Mesenteric fat pad (tissue), 1 donor: ENCODE measurements at places on chromosomes 12 and 14. TPM values are rescaled to one million over a fixed set of nuclear protein-coding genes. Genes with fewer than 3 reads are reported as not detected.
A peak's percentile ranks its signal among the peaks of the same experiment; 100 is the strongest.

The LRIG3 gene
- total RNA-seq: 17.6 TPM

The REP15 gene
- total RNA-seq: 2.3 TPM

The SLC6A15 gene
- total RNA-seq: not detected

The MMP19 gene
- total RNA-seq: 774 TPM

The CABP1 gene
- total RNA-seq: 5.5 TPM

The HOXC6 gene
- total RNA-seq: 0.74 TPM

The TXNDC16 gene
- total RNA-seq: 3.6 TPM

- no peak for DNase-seq
Observed at GRCh38 chr14:35414365-35414764, 9.8 kb upstream of the NFKBIA start.

GRCh38 chr12:13788626-13789025, 192.8 kb downstream of the GRIN2B start:
- no peak for DNase-seq

DNA sequence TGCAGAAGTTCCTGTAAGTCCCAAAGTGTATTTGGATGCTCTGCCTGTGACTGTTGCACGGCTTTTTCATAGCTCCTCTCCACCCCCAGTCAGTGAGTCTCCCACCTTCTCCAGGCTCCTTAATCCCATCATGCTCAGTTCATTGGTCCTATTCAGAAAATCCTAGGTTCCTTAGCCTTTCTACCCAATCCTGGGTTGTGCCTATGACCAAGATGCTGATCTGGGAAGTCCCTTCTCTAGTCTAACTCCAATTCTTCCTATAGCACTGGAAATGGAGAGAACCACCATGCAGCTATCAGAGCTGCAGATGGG, 7.7 kb downstream of the CISTR start:
- DNase-seq: no peak

DNA sequence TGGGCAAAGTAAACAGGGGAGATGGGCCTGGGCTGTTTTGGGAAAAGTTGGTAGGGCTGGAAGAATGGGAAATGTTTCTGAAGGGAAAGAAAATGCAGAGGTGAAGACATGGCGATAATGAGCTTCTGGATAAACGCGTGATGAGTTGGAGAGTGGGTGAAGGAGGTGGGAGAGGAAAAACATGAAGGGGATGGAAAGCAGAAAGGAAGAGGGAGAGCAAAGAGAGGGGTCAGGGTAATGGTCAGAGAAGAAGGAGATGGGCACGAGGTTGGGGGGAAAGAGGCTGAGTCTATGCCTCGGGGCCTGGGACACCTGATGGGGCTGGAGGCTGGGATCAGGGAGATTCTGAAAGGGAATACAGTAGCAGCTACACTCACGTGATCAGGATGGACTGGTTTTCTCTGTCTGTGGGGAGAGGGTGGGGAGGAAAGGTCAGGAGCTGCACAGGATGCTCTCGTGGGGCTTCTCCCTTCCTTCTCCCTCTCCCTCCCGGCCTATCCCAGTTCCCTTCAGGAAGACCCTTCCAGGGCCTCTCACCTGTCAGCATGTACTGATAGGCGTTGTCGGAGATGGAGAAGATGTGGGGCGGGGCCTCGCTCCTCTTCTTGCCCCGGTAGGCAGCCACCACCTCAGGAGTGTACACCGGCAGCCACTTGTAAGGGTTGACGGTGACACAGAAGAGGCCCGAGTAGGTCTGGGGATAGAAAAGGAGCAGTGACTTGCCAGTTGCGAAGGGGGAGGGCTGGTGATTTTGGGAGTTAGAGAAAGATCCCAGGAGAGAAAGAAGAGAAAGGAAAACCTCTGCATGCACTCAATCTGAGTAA, 3.1 kb downstream of the MYH7 start:
- DNase-seq: peak; percentile 57

GRCh38 chr12:99111600-99111999, 466.5 kb downstream of the APAF1 start:
- no peak for DNase-seq

GRCh38 chr14:59919570-59920377, at the start of gene LRRC9:
LRRC9 (plus strand) TSS chr14:59920144.
- no peak for DNase-seq

GRCh38 chr12:43550831-43551271, 1.2 kb downstream of the ADAMTS20 start:
- no peak for DNase-seq

GRCh38 chr12:105616971-105617540, 286.6 kb downstream of the C12orf75 start:
- DNase-seq: no peak

DNA sequence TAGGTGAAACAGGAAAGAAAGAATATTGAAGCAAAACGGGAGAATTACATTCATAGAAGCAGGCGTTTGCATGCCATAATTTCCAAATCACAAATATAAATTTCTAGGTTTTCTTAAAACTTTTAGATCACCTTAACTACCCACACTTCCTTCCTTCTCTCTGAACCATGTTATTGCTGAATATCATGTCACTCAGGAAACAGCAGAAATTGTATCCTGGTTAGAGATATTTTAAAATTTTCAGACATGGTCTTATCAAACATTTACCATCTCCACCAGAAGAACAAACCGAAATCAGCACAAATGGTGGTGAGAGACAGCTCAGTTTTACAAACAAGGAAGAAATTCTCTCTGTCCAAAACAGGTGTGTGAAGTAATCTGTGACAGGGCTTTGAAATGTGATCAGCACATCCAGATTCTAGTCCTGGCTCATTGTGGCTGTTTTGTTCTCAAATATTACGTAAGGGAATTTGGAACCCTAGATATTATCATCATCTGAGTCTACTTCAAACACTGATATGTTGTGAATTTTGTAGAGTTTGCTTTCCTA, 16.3 kb downstream of the TESPA1 start:
- DNase-seq: no peak

- no peak for DNase-seq
Observed at GRCh38 chr12:52090291-52090690, 10.8 kb downstream of the SMIM41 start.

DNA sequence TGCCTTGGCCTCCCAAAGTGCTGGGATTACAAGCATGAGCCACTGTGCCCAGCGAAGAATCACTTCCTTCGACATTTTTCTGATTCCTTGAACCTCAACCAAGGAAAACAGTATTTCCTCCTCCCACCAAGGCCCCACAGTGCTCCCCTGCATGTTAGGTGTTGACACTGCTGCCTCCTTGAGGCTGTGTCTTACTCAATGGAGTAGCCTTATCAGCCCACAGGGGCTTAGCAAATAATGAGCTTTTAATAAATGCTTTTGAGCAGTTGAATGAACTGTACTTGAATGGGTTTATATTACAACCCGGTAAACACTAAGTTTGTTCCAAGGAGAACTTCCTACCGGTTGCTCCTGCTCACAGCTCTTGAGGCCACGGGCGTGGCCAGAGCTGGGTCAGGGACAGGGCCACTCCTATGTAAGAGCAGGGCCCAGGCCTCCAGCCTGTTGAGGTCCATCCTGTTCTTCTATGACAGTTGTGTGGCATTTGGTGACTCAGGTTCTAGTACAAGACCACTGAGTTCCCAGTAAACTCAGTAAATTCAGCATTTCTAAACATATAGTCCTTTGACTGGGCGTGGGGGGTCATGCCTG, 36.8 kb upstream of the TUBA1A start:
- no peak for DNase-seq

DNA sequence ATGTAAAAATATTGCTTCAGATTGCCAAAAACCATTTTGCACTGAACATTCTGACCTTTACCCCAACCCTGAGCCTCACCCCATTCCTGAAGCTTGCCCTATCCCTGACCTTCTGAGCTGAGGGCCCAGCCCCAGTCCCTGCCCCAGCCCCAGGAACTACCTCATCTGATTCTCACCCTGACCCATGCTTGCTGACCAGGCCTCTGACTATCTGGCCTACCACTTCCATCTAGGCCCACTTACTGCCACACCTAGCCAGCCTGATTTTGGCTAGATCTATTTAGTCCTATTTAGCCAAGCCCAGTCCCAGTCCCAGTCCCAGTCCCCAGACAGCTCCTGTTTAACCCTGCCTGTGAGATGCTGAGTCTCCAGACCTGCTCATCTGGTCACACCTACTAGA, 33.6 kb downstream of the OR10P1 start:
- no peak for DNase-seq
